ENCODE measurements at places on chromosomes 7 and 10. TPM values are rescaled to one million over a fixed set of nuclear protein-coding genes. Genes with fewer than 3 reads are reported as not detected.

Gene AKR1C8
- total RNA-seq: not detected

Gene CUBN
- 3.4 TPM for total RNA-seq

Gene NXPH1
- total RNA-seq: not detected

Gene PAX4
- total RNA-seq: not detected

Gene MSMB
- total RNA-seq: not detected

Gene UBTD1
- total RNA-seq: 16.3 TPM

Gene ASB10
- total RNA-seq: not detected

Gene BLNK
- not detected for total RNA-seq

Gene ADAM12
- total RNA-seq: 56.4 TPM

Gene PI4K2A
- total RNA-seq: 16.9 TPM

Gene FKBP9
- total RNA-seq: 474 TPM

Gene MSS51
- 0.60 TPM for total RNA-seq

Gene GNAT3
- not detected for total RNA-seq

Gene NPSR1
- not detected for total RNA-seq

Gene THSD7A
- total RNA-seq: 0.38 TPM

Gene CTAGE6
- 0.23 TPM for total RNA-seq

Gene LMTK2
- total RNA-seq: 5.4 TPM

Gene CACNB2
- total RNA-seq: 2.7 TPM

Gene DLX6
- not detected for total RNA-seq

Gene UNC5B
- total RNA-seq: 39.1 TPM

Gene H2BK1
- not detected for total RNA-seq

Gene IFIT1
- total RNA-seq: 27.1 TPM

Gene TNS3
- total RNA-seq: 78.4 TPM

Gene LBX1
- not detected for total RNA-seq

Gene MEOX2
- total RNA-seq: 1.5 TPM

Gene PHYHIPL
- total RNA-seq: not detected

Gene ASZ1
- total RNA-seq: not detected

Gene ARMC10
- total RNA-seq: 35.1 TPM

Gene CALHM3
- total RNA-seq: not detected

Gene KIF11
- 6.5 TPM for total RNA-seq

Gene GDF2
- total RNA-seq: not detected

Gene ANXA8L1
- not detected for total RNA-seq

Data from smooth muscle cell of the coronary artery (primary cell).